ENCODE measurements at places on chromosomes 11 and 22. TPM values are rescaled to one million over a fixed set of nuclear protein-coding genes. Genes with fewer than 3 reads are reported as not detected.

DNA sequence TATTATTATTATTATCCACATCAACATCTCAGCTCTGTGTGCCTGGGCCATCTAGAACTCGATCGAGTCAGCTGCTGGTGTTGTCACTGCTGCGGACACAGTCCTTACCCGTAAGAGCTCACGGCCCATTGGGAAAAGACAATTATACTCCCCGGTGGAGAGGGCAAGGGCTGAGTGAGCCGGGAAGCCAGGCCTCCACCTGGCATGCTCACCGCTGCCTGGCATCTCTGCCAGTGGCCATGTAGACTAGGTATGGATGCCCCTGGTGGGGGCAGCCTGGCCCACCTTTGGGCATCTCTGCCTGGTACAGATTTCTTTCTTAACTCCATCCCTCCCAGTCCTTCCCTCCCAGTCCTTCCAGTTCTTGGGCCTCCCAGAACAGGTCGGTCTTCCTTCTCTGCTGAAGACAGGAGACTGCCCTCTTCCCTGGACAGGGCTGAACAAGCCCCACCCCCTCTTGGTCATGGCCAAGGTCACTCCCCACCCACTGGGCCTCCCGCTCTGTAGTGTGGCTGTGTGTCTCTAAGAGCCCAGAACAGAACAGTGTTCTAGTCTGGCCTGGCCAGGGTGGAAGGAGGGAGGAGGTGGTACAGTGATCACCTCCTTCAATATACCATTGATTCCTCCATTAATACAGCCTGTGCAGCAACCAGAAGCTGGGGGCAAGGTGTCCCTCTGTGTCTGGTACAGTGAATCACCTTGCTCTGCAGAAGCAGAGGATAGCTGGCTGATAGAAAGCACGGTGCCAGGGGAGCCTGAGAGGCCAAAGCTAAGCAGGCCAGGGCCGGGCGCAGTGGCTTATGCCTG is 57.7 kb downstream of the FLRT1 start:
- peaks cover 8% of the 10 kb centered on the region for H3K4me1 ChIP-seq
- H3K27me3 ChIP-seq = no peaks in the 10 kb centered on the region
- no peak for DNase-seq
- H3K4me3 ChIP-seq = no peak overlapping the region
- H3K27ac ChIP-seq = no peak overlapping the region

GRCh38 chr11:6404342-6405051 is 14.2 kb downstream of the SMPD1 start:
- no peaks in the 10 kb centered on the region for H3K36me3 ChIP-seq
- no peak overlapping the region for H3K27ac ChIP-seq
- H3K4me1 ChIP-seq = peaks cover 5% of the 10 kb centered on the region

DNA sequence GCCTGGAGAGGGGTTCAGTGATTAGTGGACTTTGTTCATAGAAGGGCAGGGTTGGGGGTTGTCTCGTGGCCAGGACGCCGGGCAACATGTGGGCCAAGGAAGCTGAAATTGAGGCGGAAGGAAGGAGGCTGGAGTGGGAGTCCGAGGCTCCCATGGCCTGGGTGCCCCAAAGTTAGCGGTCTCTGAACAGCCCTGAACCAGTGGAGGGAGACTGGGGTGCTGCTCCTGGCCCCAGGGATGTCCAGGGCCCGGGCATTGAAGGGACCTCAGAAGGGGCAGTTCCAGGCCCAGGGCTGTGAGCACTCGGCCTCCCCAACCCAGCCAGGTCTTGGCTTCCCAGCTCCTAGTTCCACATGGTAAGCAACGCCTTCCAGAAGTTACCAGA is 59.2 kb upstream of the PRODH start:
- H3K27me3 ChIP-seq = no peaks in the 10 kb centered on the region
- no peak overlapping the region for H3K4me3 ChIP-seq
- no peak overlapping the region for H3K27ac ChIP-seq
- no peak for DNase-seq
- no peaks in the 10 kb centered on the region for H3K4me1 ChIP-seq

GRCh38 chr22:33599596-33599995 is 320.7 kb downstream of the LARGE1 start:
- no peak for DNase-seq
- no peaks in the 10 kb centered on the region for H3K4me1 ChIP-seq
- H3K4me3 ChIP-seq = no peak overlapping the region
- no peak overlapping the region for H3K27ac ChIP-seq
- no peaks in the 10 kb centered on the region for H3K27me3 ChIP-seq
- no peaks in the 10 kb centered on the region for H3K36me3 ChIP-seq

- no peak for DNase-seq
- H3K27me3 ChIP-seq = no peaks in the 10 kb centered on the region
Measured at GRCh38 chr11:21446939-21447590, 745.8 kb upstream of the ANO5 start.

- no peaks in the 10 kb centered on the region for H3K4me1 ChIP-seq
- H3K4me3 ChIP-seq = no peak overlapping the region
- H3K27me3 ChIP-seq = no peaks in the 10 kb centered on the region
Measured at GRCh38 chr11:94652735-94653284, 85.6 kb downstream of the PIWIL4 start.

DNA sequence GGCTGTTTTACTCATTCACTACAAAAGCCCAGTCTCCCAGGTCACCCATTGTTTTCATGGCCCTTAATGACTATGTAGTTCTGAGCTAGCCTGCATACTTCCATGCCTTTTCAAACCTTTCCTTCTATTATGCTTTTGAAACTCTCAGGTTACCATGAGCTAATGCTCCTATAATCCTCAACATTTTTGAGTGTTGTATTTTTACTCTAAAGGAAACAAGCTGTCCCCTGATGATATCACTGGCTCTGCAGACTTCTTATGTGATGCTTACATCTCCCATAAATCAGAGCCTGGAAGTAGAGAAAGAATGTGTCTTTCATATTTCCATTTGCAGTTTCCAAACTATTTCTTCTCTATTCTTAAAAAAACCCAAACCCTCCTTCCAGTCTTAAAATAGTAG is 159.0 kb upstream of the RAG2 start:
- H3K27me3 ChIP-seq = no peaks in the 10 kb centered on the region
- no peaks in the 10 kb centered on the region for H3K36me3 ChIP-seq
- no peaks in the 10 kb centered on the region for H3K4me1 ChIP-seq
- DNase-seq = no peak

GRCh38 chr11:45210846-45211245 is 64.4 kb downstream of the PRDM11 start:
- no peaks in the 10 kb centered on the region for H3K36me3 ChIP-seq
- no peaks in the 10 kb centered on the region for H3K27me3 ChIP-seq
- peaks cover 12% of the 10 kb centered on the region for H3K4me1 ChIP-seq

GRCh38 chr11:28524098-28524497 is 415.9 kb downstream of the METTL15 start:
- peaks cover 6% of the 10 kb centered on the region for H3K4me1 ChIP-seq
- DNase-seq = no peak
- no peaks in the 10 kb centered on the region for H3K36me3 ChIP-seq
- no peak overlapping the region for H3K4me3 ChIP-seq
- no peak overlapping the region for H3K27ac ChIP-seq
- no peaks in the 10 kb centered on the region for H3K27me3 ChIP-seq

- no peak overlapping the region for H3K4me3 ChIP-seq
- no peak overlapping the region for H3K27ac ChIP-seq
- no peaks in the 10 kb centered on the region for H3K27me3 ChIP-seq
- peaks cover 2% of the 10 kb centered on the region for H3K4me1 ChIP-seq
Measured at GRCh38 chr11:104451197-104451893, 287.4 kb upstream of the PDGFD start.

- no peaks in the 10 kb centered on the region for H3K27me3 ChIP-seq
- no peaks in the 10 kb centered on the region for H3K36me3 ChIP-seq
- no peak overlapping the region for H3K4me3 ChIP-seq
- no peak for DNase-seq
Measured at GRCh38 chr11:134701564-134702165, 289.6 kb upstream of the B3GAT1 start.

Gene GTSE1
- total RNA-seq = 0.23 TPM

Gene P4HA3
- total RNA-seq = 1.1 TPM

Gene EIF1AD
- 42.1 TPM for total RNA-seq

Gene UPK3A
- not detected for total RNA-seq

Gene ASPHD2
- total RNA-seq = 1.4 TPM

Gene NAALAD2
- 5.3 TPM for total RNA-seq
